Fibroblast of gingiva (primary cell): ENCODE measurements at places on chromosomes 6 and 20.
A peak's percentile ranks its signal among the peaks of the same experiment; 100 is the strongest.

- DNase-seq = no peak
Observed at GRCh38 chr6:168858926-168859325, 394.7 kb downstream of the THBS2 start.

DNA sequence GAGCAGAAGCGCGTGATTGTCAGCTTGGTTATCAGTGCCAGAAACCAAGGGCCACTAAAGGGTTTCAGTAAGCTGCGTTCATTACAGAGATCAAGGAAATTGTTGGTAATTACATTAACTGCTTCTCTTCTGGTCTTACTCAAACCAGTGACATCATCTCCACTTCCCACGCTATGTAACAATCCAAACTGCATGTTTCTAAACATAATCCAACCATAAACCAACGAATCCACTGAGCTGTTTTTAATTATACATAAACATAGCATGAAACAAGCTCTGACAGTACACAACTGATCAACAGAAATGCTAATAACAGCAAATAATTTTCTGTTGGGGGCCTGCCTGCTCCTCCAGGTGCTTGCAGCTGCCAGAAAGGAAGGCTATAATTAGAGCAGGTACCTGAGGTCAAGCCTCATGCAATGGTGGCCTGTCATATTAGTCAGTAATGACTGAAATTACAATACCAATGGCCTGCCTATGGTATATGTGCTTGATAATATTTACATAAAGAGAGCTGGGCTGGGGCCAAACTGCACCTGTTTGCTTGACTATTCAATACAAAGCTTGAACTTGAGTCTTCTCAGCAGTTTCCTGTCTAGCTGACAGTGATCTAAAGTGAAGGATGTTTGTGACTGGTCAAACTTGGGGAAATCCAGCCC lies 40.1 kb downstream of the ILRUN start:
- DNase-seq = peak; percentile 86

DNA sequence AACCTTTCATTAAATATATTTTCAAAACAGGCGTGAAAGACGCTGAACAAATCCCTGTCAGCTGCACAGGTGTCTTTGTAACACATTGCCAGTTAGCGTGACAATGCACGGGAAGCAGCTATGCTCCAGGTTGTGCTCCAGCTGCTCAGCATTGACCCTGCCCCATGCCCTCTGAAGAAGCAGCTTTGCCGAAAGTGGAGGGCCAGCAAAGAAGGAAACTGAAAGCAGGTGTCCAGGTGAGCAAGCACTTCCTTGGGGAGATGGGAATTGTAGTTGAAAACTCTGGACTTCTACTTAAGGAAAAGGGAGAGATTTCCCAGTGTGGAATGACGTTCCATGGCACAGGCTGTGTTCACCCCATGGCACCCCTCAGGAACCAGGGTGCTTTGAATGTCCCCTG lies 125.7 kb downstream of the TTLL2 start:
- no peak for DNase-seq

DNA sequence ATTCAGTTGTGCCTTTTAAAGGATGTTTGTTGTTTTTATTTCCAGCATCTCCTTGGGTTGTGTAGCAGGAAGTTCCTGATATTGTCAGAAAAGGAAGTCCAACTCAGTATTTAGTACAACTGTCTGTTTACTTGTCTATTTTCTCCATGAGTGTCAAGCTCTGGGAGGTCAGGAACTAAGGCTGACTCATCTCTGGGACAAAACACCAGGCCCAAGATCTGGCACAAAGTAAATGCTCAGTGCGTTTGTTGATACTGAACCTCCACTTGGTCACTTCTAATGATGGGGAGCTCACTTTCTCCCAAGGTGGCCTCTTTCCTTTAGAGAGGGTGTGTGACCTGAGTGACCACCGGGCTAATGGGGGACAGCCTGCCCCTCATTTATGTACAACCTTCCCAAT lies 12.6 kb upstream of the PIGU start:
- no peak for DNase-seq

- no peak for DNase-seq
Observed at GRCh38 chr20:40583205-40583604, 105.8 kb downstream of the MAFB start.

DNA sequence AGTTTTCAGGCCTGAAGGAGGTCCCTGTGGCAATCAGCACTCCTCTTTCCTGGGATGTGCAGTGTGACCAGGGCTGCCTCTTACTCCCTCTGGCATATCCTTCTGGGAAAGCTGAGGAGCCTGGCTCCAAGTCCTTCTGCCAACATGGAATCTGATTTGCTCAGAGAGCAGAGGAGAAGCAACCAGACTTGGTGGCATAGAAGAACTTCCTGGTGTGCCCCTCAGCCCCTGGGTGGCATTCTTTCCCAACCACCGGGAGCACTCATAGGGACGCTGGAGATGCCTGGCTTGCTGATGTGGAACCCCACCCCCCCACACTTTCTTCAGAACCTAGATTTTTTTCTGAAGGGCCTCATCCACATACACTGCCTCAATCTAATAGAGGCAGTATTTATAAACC lies 107.6 kb upstream of the TRAF3IP2 start:
- DNase-seq = no peak

- no peak for DNase-seq
Observed at GRCh38 chr6:4299476-4299875, 164.1 kb upstream of the ECI2 start.

- no peak for DNase-seq
Observed at GRCh38 chr6:150235218-150235617, 92.4 kb downstream of the PPP1R14C start.

DNA sequence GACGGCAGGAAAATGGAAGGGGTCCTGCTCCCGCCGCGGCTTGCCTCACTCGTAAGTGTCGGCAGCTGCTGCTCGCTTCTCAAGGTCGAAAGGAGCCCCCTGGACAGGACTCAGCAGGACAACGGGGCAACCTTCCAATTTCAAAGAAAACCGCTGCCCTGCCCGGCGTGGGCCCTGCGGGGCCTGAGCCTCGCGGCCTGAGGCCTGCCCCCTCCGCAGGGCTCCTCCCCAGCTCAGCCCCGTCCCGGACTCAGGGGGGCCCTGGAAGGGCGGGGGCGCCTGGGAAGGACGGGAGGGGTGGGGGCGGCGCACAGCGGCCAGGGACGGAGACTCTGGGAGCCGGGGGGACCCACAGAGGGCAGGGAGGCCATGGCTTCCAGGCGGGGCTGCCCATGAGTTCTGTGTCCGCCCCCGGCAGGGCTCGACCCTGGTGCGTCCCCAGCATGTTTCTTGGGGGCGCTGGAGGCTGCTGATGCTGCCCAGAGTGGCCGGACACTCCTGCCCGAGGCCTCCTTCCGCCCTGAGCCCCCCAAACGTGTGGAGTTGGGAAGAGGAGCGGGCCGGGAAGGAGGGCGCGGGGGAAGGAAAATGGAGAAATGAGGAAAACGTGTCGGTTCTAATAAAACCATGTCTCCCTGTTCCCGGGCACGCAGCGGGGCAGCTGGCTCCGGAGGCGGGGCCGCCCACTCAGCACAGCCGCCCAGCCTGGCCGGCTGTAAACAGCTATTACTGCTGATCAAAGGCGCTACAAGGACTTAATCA lies 114.6 kb downstream of the DLL1 start:
- no peak for DNase-seq

DNA sequence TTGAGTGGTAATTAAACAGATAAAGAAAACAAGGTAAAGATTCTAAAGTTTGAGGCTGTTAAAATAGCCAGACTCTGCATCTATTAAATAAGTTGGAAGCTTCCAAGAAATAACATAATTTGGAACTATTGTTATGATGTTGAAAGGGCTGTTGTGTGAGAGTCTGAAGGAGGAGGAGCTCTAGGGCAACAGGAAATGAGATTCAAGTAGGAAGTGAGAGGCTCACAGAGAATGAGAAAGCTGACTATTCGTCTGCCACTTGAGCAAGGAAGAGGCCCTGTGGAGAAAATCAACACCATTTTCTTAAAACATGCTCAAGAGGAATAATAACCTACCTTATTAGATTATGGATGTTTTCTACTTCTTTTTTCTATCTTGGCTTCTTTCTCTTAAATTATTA lies 185.2 kb downstream of the SLC24A3 start:
- DNase-seq = no peak

DNA sequence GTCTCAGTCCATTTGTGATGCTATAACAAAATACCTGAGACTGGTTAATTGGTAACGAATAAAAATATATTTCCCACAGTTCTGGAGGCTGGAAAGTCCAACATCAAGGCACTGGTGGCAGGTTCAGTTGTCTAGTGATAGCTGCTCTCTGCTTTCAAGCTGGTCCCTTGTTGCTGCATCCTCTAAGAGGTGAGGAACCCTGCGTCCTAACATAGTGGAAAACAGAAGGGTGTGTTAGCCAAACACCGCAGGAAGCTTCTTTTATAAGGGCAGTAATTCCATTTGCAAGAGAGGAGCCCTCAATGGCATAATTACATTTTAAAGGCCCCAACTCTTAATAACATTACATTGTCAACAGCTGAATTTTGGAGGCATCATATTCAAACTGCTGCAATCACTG lies 372.7 kb downstream of the ADGRB3 start:
- no peak for DNase-seq
